ENCODE measurements at places on chromosomes 5 and 9.

GRCh38 chr9:137311986-137312851, 10.1 kb upstream of the NRARP start:
- DNase-seq: no peak

- no peak for DNase-seq
These were observed 7.7 kb upstream of the EXOC3 start for GRCh38 chr5:435156-435790.

- DNase-seq: no peak
These were observed 41.2 kb upstream of the SVEP1 start for GRCh38 chr9:110620726-110621125.

- no peak for DNase-seq
These were observed 17.7 kb upstream of the FAM174A start for GRCh38 chr5:100517301-100517974.

DNA sequence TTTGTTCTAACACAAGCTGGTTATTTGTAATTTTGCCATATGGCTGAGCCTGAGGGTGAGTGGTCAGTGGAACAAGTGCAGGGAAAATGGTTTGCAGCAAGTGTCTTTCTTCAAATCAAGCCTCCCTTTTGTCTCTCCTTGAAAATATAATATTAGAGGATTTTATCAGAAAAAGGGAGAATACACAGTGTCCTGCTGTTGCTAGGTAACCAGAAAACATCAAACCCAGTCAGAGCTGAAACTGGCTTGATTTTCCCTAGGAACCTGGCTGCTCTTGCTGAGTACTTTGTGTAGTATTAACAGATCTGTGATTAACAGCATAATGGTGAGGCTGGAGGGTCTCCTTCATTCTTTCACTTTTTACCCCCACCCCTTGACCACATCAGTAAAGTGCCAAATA, 314.0 kb downstream of the ARHGEF28 start:
- no peak for DNase-seq
